ENCODE measurements at places on chromosomes 5 and 9.

- no peak for DNase-seq
Measured at GRCh38 chr5:37738057-37738691, 101.7 kb downstream of the GDNF start.

DNA sequence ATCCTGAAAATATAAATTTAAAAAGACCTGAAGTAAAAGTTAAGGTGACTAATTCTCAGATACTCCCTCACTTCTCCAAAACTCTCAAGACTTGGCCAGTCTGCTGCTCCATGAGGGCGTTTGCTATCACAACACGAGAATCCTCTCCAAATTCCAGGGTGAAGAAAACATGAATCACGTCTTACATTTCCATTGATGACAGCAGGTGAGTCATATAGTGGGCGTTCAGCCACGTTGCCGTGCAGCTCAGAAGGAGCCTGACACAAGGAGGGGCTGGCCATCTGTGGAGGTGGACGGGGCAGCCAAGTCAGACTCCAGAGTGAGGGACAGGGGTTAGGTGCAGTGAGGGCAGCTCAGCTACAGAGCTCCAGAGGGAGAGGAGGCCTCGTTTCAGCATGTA is 555.1 kb upstream of the ADAMTS16 start:
- DNase-seq: no peak

GRCh38 chr9:127673234-127673633 is 33.6 kb upstream of the CFAP157 start:
- no peak for DNase-seq

DNA sequence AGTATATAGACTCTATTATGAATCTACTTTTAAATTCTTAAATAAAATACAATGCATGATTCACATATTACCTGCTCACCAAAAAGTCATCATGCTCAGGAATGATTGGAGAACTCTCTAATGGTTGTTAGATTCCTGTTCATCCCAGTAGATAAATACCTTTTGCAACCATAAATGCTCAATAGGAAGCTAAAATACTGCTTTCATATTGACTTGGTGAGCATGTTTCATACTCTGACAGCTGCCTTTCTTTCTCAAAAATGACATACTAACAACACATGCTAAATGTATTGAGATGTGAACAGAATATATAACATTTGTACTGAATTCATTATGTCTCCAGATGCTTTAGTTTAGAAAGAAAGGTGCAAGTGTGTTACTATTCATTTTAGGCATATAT is 79.6 kb upstream of the SLCO6A1 start:
- DNase-seq: no peak

DNA sequence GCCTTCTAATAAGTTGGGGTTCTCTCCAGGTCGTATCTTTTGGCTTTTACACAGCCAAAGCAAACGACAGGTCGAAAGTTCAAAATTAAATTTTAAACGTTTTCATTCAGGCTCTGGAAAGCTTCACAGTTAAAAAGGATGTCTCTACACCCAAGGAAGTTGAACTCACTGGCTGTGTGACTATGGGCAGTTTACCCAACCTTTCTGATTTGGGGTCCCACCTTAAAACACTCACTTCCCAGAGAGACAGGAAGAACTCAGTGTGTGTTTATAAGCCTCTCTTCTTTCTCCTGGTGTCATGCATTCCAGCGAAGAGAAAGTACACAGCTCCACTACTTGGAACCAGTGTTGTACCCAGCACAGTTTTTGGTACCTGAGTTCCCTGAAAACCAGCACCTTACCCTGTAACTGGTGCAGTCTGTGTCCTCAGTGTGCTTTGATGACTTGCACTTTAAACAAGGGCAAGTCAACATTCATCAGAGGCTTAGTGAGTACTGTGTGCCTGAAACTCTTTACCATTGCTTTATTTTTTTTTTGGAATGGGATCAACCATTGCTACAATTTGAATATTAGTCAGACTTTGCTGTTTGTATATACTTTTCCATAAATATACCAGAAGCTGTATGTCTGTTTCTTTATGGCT is 1.7 kb downstream of the SRD5A1 start:
- DNase-seq: no peak

GRCh38 chr5:180673371-180674089 is 24.1 kb upstream of the FLT4 start:
- no peak for DNase-seq

- no peak for DNase-seq
Measured at GRCh38 chr9:134026581-134026980, 1.3 kb downstream of the BRD3OS start.

GRCh38 chr9:134326724-134327601 is 708 bp downstream of the RXRA start:
- DNase-seq: no peak

DNA sequence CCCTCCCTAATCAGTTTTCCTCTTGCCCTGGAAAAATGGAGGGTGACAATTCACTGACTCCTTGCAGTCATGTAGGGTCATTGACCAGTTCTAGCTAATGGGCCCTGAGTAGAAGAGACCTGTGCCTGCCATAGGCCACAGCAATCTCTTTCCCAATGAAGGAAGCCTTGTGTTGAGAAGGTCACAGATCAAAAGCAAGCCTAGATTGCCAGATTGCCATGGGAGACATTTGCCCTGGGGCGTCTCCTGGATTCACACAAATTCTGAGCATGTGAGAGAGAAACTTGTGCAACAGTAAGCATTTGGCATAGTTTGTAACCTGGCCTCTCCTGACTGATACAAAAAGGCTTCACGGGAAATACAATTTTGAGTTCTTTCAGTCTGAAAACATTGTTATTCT is 148.0 kb downstream of the NUDT12 start:
- DNase-seq: no peak

GRCh38 chr5:163938595-163938994 is 433.2 kb downstream of the MAT2B start:
- DNase-seq: no peak

GRCh38 chr5:157506981-157507780 is 47.2 kb downstream of the NIPAL4 start:
- no peak for DNase-seq

DNA sequence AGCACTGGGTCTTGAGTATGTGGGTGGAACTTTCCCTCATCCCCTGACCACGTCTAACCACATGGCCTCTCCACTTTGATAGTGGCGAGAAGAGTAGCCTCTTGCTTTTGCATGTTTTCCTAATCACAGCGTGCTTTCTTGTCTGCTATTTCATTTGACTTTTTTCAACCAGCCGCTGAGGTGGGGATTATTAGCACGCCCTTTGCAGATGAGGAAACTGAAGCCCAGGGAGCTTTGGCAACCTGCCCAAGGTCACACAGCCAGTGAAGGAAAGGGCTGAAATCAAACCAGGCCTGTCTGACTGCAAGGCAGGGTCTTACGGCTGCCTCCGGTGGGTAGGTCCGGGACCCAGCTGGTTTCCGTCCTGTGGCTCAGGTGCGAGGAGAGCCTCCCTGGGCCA is 106.5 kb upstream of the MSX2 start:
- DNase-seq: no peak

GRCh38 chr5:13601112-13601511 is 343.4 kb downstream of the DNAH5 start:
- DNase-seq: no peak

DNA sequence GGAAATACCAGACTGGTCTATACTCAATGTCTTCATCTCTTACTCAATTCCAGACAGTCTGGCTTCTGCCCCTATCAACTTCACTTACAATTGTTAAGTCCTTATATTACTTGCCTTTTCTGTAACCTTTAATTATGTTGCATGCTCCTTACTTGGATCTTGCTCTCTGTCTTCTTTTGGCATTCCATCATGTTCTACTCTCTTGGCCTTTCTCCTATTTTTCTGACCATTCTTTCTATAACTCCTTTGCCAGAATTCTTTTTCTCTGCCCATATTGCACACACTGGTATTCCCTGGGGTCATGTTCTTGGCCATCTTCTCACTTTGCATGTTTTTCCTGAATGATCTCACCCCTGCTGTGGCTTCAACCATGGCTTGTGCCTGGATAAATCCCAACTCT is 209.8 kb upstream of the ZNF462 start:
- no peak for DNase-seq

GRCh38 chr5:172421020-172421419 is 33.3 kb downstream of the SH3PXD2B start:
- no peak for DNase-seq

DNA sequence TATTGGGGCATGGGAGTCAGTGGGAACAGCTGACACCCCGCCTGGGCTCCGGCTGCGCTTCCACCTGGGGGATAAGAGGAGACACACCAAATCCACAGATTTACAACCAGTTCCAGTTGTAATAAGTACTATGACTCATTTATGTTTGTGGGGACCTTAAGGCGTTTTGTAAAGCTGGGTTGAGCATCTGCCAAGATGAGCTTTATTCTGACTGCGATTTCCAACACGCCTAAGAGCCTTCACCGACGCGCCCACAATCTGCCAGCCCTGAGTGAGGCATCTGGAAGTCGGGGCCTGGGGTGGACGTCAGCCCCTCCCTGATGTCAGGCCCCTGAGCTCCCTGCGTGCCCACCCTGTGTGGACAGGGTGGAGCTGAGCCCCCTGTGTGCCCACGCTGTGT is 14.3 kb upstream of the LHX3 start:
- no peak for DNase-seq

DNA sequence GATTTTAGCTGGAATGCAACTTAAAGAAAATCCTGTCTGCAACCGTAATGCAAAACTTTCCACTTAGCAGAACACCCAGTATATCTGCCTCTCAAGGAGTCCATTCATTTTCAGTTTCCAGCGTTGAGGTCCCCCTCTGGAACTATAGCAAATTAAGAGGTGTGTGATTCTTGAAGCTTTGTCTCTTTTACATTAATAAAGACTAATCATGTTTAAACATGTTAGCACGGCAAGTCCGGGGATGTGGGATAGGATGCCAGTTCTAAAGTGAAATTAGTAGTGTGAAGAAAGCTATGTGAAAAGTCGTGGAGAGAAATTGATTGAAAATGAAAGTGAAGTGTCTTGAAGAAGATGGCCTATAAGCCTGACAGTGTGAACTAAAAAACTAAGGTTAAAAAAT is 429.1 kb downstream of the NR2F1-AS1 start:
- DNase-seq: no peak

DNA sequence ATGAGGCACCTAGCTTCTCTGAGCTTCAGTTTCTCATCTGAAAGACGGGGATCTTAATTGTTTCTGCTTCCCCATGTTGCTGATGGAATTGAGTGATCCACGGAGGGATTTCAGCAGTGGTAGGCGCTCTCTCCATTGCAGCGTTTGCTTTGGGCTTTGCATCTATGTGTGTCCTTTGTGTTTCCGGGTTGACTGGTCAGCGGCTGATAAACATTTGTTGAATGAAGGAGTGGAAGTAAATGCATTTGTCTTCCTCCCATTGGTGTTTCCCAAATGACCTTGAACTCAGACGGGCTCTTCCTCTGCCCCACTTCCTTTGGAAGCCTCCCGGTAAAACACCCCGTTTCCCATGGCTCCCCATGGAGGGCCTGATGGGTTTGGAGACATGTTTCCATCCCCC is 117.2 kb downstream of the GAPVD1 start:
- no peak for DNase-seq

DNA sequence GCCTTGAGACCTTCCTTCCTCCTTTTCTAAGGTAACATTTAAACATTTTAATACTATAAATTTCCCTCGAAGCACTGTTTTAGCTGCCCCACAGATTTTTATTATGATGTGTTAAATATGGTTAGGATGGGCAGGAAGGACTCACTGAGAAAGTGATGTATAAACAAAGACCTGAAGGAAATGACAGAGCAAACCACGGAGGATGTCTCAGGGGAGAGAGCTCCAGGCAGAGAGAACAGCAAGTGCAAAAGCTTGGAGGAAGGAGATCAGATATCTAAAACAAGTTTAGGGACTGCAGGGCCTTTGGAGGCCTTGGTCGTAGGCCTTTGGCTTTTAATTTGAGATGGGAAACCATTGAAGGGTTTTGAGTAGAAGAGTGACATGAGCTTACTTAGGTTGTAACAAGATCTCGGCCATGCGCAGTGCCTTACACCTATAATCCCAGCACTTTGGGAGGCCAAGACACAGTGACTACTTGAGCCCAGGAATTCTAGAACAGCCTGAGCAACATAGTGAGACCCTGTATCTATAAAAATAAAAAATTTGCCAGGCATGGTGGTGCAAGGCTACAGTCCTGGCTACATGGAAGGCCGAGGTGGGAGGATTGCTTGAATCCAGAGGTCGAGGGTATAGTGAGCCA is 35.5 kb upstream of the LRRTM2 start:
- no peak for DNase-seq

- DNase-seq: no peak
Measured at GRCh38 chr5:139611703-139612584, 36.2 kb upstream of the CXXC5 start.

GRCh38 chr5:140420226-140420570 is 18.6 kb downstream of the ANKHD1 start:
- DNase-seq: no peak

DNA sequence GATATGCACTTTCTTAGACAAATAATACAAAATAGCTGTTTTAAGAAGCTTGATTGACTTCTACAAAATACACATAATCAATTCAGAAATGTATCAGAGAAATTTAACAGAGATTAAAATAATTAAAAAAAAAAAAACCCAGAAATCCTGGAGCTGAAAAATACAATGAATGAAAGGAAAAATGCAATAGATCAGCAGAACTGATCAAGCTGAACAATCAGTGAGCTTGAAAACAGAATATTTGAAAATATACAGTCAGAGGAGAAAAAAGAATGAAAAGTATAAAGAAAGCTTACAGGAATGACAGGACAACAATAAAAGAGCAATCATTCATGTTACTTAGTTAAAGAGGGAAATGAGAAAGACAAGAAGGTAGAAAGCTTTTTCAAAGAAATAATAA is 41.7 kb upstream of the IL33 start:
- DNase-seq: no peak

- DNase-seq: no peak
Measured at GRCh38 chr9:88237479-88237961, 99.2 kb upstream of the SPATA31C2 start.

- DNase-seq: no peak
Measured at GRCh38 chr9:71191708-71192107, 70.3 kb upstream of the TRPM3 start.

DNA sequence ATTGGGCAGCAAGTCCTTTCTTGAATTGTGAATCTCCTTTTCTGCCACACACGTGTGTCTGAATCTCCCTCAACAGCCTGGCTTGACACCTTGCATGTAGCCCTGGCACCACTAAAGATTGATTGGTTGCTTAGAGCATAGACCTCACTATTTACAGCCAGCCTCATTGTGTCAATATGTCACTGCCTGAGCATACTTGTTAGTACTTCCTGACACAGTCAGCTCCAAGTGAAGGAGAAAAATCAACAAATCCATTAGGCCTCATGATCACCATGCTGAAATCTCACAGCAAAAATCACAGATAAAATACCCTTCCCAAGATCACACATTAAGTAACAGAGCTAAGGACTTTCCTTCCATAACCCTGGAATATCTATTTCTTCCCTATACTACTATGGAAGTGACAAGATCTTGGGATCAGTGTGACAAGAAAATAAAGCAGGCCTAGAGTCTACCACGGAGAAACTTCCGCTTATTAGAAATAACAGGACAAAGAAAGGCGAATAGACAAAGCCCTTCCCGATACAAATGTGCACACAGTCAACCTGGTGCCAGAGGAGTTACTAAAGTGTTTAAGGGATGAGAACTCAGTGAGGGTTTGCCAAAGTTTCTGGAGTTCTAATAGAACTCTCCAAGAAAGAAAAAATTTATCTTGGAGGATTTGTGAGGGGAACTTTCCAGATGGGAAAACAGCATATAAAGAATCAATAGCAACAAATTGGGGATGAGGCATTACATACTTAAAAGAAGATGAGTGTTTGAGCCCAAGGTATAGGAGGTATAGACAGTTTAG is 5.6 kb upstream of the ARL15 start:
- no peak for DNase-seq

GRCh38 chr5:61910771-61911170 is 395.2 kb upstream of the KIF2A start:
- no peak for DNase-seq

- DNase-seq: no peak
Measured at GRCh38 chr5:1209896-1210776, 8.7 kb downstream of the SLC6A19 start.

All from activated T-helper 1 cell treated with Interleukin-2 at 50 U/mL for 16 hours (primary cell).